Fibroblast of skin of right biceps (primary cell): ENCODE measurements at places on chromosomes 16 and 17.

DNA sequence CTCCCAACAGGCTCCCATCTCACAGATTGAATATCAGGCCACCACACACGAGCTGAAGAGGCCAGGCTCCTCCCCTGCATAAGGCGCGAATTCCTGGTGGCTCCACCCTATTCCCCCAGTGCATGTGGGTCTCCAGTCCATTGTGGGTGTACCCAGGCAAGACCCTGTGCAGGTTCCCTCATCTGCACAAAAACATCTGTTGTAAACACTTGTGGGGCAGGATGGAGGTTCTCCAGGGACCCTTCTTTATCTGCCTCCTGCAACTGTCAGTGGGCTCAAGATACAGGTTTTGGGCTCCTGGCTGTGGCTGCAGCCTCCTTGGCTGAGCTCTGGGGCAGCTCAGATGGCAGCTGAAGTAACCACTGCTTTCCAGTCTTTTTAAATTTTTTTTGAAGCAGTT, 17.6 kb upstream of the LGALS9 start:
- no peak for DNase-seq

DNA sequence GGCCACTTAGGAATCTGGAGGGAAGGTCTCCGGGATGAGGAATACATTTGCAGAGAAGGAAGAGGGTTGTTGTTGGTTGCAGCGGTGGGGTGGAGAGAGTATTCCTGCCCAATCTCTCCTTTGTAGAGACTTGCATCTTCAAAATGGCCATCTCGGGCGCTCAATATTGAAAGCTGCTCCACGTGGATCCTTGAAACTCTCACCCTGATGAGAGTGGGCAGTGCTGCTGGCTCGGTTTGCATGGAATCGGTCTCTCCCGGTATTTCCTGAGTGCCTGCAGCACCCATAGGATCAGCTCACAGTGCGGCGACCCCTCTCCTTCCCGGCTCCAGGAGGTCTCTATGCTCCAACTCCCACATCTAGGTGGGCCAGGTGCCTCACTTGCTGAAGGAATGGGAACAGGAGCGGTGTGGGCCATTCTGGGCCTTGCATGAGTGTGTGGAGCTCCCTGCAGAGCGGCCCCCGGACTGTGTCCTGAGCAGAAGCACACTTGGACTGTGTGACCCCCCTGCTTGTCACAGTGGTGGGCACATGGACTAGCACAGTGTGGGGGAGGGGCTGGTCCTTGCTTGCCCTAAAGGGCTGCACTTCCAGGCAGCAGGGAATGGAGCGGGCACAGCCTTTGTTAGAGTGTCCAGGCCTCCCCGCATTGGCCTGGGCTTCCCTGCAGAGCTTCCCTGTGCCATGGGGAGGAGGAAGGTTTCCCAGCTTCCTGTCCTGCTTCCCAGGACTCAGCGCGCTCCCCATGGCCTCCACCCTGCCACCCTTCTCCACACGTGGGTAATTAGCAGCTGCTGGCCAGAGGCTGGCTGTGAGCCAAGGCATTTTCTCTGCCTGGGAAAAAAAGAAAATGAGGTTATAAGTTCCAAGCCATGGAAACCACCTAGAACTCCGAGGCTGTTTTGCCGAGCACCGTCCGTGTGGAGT, 139.3 kb downstream of the IRF8 start:
- DNase-seq: no peak

DNA sequence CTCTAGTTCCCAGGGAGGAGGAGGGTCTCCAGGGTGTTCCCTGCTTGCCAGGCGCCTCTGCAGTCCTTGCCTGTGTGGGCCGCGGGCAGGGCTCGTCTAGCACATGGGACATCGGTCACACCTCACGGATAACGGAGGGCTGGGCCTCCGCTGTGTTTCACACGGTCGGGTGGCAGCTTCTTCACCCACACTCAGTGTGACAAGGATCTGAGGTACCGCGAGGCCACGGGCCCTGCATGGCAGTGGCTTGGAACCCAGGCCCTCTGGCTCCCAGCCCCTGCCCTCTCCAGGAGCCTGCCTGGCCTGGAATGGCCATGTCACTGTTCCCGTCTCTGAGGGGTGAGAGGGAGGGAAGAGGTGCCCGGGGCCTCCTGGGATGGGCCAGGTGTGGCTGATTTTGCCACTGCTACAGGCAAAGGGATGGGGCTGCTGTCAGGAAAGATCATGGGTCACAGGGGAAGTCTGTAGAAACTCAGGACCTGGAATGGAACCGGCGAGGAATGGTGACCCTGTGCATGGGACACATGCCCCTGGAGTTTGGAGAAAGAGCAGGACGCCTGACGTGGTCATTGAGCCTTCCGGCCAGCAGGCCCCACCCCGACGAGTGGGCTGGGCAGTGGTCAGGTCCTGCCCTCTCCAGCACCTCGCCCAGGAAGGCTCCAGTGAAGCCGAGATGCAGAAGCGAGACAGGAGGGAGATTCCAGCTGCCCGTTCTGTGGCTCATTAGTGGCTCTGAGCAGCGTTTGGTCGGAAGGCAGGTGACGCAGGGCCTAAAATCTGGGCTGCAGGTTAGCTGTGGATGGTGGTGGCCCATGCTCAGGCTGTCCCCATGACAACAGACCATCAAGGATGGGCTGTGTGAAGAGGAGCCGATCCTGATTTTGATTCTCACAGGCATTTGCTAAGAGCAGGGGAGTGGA, 76.5 kb upstream of the GSE1 start:
- no peak for DNase-seq

DNA sequence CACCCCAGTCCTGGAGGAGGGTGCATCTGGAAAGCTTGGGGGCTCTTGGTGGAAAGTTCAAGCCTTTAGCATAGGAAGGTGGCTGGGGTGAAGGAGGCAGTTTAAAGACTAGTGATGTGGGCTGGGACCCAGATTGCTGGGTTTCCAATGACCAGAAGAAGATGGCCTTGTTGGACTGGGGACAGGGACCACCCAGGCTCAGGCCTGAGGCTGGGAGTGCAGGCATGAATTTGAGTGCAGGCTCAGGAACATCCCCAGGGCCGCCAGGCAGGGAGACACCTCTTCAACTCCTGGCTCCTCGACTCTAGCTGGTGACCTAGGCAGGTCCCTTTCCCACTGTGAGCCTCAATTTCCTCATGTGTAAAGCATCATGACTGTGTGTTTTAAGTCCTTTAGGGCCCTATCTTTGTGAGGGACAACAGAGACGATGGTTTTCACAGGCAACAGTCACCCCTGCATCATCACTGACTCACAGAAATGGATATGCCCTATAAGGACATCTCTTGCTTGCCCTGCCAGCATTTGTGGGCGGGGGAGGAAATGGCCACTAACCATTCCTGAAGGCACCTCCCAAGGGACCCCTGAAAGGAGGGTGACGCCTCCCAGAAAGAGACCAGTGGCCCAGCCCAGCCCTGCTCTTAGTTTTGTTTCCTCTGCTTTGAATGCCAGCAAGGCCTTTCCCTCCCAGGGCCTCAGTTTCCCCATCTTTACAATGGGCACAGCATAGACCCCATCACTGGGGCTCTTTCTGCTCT, 11.1 kb downstream of the NLRC5 start:
- DNase-seq: peak; percentile 98

- DNase-seq: no peak
Measured at GRCh38 chr16:69840975-69841374, 78.8 kb downstream of the WWP2 start.

DNA sequence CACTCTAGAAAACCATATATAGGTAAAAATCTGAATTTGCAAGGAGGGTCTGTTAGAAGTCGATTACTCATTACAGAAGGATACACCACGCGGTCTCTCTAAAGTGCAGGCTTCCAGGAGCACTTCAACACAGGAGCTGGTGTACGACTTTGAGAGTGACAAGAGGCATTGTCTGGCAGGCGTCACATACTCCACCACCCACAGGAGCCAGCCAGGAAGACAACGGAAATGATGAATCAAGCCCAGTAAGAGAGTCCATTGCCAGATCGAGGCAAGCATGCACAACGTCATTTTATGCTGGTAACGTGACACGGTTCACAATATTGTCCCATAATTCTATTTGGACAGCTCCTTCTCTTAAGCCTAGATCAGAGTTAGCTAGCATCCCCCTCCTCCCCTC, 15.0 kb upstream of the CACNG4 start:
- DNase-seq: peak; percentile 37
